ENCODE measurements at places on chromosomes 4 and X.

- DNase-seq, result no peak
Observed at GRCh38 chr4:154082760-154083535, 294.1 kb upstream of the SFRP2 start.

GRCh38 chrX:576904-577560 is 53.6 kb upstream of the SHOX start:
- no peak for DNase-seq

- no peak for DNase-seq
Observed at GRCh38 chrX:21929209-21929608, 11.3 kb upstream of the SMS start.

DNA sequence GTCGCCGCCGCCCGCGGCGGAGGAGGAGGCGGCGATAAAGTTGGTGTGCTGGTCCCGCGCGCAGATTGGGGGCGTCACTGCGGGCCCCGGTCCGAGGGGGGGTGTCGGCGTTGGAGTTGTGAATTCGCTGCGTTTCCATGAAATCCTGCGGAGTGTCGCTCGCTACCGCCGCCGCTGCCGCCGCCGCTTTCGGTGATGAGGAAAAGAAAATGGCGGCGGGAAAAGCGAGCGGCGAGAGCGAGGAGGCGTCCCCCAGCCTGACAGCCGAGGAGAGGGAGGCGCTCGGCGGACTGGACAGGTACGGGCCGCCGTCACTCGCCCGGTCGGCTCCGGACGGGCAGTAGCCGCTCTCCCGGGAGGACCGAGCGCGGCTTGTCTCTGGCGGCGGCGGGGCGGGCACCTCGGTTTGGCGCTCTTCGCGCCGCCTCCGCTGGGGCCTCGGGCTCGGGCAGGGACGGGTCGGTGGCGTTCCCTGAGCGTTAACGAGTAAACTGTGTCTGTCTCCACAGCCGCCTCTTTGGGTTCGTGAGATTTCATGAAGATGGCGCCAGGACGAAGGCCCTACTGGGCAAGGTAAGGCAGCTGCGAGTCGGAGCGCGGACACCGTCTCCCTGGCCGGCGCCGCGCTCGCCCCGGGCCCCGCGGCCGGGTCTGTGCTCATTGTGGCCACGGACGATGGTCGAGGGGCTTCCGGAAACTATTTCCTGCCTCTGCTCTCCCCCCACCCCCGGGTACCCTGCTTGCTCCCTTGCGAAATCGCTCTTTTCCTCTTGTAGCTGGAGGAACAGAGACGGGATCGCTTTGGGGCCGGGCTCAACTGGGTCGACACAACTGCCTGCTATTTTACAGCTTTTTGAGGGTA is 658 bp downstream of the KDM6A start:
- DNase-seq, result peak; percentile 40

- no peak for DNase-seq
Observed at GRCh38 chrX:47796433-47796906, 40.2 kb upstream of the ZNF81 start.

GRCh38 chr4:8723222-8723980 is 130.8 kb downstream of the CPZ start:
- no peak for DNase-seq

DNA sequence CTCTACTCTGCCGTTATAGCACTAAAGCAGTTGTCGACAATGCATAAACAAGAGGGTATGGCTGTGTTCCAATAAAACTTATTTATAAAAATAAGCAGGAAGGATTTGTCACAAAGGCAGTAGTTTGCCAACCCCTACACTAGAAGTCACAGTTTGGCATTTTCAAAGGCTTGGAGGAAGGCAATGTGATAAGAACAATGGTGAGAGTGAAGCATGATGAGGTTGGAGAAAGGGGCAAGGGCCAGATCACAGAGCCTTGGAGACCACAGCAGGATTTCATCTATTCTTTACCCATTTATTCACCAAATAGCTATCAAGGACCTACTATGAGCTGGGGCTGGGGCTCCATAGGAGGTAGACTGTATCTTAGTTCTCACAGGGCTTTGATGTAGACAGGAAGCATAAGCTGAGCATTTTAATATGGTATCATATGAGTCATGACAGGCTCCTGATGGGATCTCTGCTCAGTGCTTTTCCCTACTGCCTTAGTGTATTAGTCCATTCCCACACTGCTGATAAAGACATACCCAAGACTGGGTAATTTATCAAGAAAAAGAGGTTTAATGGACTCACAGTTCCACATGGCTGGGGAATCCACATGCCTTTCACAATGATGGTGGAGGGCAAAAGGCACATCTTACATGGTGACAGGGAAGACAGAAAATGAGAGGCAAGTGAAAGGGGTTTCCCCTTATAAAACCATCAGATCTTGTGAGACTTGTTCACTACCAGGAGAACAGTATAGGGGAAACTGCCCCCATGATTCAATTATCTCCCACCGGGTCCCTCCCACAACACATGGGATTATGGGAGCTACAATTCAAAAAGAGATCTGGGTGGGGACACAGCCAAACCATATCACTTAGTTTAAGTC is 58.9 kb downstream of the PPM1K start:
- no peak for DNase-seq

DNA sequence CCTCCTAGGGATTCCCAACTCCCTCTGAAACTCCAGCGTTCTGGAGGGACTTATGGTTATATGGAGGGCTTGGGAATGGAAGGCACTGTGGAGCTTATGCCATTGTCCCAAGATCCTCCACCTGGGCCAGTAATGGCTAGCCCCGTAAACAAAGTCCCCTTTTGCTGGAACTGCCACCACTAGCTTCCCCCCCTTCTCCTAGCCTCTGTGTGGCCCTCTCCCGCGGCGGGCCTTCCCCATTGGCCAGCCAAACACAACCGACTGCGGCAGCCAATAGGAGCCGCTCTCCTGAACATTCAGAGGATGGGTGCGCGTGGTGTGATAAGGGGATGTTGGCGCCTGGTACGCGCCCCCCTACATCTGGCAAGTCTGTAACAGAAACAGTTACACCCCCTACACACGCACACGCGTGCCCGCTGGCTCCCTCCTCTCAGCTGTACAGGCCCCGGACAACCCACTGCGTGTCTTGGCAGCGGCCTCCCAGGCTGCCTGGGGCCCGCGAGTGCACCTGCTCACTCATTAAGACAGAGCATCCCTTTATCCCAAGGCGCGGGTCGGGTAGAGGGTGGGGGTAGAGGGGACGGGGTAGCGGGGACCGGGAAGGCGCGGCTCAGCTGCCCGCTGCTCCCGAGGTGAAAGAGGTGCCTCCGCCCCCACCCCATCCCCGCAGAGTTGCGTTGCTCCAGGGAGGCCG is 863 bp upstream of the RAB33A start:
- peak; percentile 54 for DNase-seq

GRCh38 chr4:94636004-94636403 is 121.8 kb upstream of the BMPR1B start:
- no peak for DNase-seq

- no peak for DNase-seq
Observed at GRCh38 chrX:68254738-68255645, 178.3 kb downstream of the OPHN1 start.

GRCh38 chrX:6770936-6771335 is 236.0 kb upstream of the VCX3A start:
- DNase-seq, result no peak
